Activated T-cell treated with anti-CD3 and anti-CD28 coated beads for 48 hours (primary cell): ENCODE measurements at places on chromosomes 1 and 21.

DNA sequence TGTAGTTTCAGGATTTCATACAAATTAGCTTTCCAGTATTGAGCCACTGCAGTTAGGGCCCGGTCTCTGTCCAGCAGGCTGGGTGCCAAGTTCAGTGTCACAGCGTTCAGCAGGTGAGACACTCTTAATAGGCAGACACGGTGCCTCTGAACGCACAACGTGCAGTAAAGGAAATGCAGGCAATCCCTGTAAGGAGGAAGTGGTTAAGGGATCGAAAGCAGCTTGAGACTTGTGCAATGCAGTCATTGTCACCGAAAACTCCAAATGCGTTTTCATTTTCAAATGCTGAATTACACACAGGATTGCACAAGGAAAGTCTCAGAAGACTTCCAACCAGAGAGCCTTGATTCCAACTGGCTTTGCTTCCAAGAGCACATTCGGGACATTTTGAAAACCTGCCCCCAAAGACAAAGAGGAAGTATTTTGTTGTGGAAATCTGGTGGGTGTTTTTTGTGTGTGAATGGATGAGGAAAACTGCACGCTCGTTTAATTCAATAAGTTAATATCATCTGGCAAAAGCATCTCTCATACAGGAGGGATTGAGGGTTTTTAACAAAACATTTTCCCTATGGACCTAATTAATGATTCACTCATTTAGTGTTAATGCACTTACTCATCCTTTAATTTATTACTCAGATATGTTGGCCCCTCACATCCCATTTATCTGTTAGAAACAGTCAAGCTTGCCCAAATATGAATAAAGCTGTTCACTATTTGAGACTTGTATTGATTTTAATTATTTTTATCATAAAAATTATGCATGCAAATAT lies 61.6 kb downstream of the PTGS2 start:
- peak; percentile 13 for DNase-seq

DNA sequence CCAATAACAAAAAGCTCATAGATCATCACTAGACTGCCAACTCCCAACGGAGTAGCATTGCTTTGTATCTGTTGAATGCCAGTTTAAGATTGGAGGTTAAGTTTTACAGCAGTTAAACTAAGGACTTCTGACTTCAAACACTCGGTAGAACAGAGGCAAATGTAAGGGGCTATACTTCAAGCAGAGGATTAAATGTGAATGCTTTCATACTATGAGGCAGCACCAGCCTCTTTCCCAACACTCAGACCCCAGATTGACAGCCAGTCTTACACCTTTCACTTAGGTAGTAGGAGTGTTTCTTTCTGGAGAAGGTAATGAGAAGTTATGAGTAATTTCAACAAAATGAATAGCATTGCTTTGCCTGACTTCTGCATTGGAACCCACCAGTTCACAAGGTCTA lies 22.8 kb downstream of the OR10R2 start:
- no peak for DNase-seq

GRCh38 chr1:1809489-1809888 lies 31.2 kb upstream of the NADK start:
- no peak for DNase-seq

DNA sequence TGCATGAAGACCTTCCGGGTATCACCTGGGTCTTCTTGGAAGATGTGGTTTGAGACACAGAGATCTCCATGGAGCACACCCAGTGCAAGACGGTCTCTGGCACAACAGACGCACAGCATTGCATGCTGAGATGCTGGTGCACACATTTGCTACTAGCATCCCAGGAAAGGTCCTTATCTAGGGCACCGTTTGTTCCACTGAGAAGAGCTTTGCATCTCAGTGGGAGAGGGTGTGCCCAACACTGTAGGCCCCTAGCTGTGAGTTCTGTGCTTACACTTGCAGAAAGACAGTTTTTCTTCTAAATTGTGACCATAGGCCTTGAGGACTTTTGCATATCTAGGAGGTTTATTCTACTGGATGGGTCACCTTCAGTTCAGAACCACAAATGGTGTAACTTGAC lies 554.1 kb downstream of the MATN1 start:
- no peak for DNase-seq

DNA sequence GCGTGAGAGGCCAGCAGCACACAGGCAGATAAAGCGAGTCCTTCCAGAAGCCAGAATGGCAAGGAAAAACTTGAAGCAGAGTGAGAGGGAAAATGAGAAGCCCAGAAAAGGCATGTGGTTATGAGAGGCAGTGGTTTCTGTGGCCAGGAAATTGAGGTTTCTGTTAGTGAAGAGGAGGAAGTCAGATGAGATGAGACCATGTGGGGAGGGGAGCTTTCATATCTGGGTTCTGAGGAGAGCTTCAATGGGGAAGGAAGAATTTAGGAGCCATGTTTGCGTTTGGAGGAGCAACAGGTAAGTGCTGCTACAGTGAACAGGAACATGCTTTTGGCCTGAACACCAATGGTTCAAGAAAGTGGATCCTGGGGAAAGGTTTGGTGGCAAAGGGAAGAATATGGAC lies 6.1 kb upstream of the CD1A start:
- no peak for DNase-seq

GRCh38 chr1:110218739-110219138 lies 8.6 kb downstream of the KCNC4 start:
- DNase-seq = no peak

GRCh38 chr1:3907621-3908165 lies 7.6 kb upstream of the C1orf174 start:
- DNase-seq = no peak

DNA sequence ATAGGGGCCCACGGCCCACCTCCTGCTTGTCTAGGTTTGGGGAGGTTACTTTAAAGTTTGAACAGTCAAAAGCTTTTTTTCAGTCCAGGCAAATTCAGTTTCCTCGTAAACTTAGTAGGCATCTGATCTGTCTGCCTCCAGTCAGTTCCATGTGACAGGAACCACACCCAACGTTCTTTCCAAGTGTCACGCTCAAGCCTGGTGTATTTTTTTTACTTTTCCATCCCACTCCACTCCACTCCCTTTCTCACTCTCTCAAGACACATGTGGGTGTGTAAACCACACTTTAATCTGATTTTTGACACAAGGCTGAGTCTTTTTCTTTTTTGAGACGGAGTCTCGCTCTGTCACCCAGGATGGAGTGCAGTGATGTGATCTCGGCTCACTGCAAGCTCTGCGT lies 60.3 kb upstream of the GPR153 start:
- DNase-seq = no peak
